Urinary bladder (tissue), 4 donors: ENCODE measurements at places on chromosomes 16 and 17. TPM values are rescaled to one million over a fixed set of nuclear protein-coding genes. Genes with fewer than 3 reads are reported as not detected.

DNA sequence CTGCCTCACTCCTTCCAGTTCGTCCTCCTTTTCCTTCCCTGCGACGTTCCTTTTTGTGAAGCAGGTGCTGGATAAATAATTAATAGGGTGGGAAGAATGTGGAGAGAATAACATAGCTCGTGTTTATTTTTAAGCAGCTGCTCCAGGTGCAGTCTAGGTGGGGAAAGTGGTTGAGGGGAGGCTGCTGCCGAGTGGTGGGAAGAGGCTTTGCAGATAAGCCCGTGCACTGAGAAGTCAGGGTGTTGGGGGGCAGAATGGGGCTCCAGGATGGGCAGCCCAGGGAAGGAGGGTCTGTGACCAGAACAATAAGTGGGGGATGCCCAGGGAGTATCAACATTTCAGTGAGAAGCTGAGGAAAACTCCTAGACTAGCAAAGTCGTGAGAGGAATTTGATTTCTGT, 300.5 kb downstream of the CPPED1 start:
- DNase-seq, result no peak

- DNase-seq, result no peak
Measured at GRCh38 chr17:72838068-72838467, 254.4 kb downstream of the SLC39A11 start.

The SECTM1 gene
- total RNA-seq, result 15.9 TPM

The KRTAP2-3 gene
- not detected for total RNA-seq
